ENCODE measurements at places on chromosomes 3 and 15.

GRCh38 chr15:72902919-72903260, 119.3 kb upstream of the ADPGK start:
- no peak for DNase-seq

DNA sequence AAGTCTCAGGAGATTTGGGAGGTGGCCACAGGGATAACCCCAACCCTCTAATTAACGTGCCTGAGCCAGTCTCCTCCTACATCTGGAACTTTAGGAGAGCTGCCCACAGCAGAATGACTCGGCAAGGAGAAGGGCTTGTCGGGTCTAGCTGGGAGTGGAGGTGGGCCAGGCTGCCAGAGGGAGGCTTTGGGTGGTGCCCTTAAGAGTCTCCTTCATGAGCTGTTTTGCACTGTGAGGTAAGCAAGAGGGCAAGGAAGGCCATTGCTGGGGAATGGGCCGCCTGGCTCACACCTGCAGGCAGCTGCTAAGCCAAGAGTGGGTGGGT, 3.6 kb upstream of the TNK2 start:
- DNase-seq, result no peak

GRCh38 chr3:21927261-21927660, 176.3 kb upstream of the ZNF385D start:
- no peak for DNase-seq

GRCh38 chr15:62942428-62942827, 100.1 kb upstream of the TPM1 start:
- DNase-seq, result no peak

DNA sequence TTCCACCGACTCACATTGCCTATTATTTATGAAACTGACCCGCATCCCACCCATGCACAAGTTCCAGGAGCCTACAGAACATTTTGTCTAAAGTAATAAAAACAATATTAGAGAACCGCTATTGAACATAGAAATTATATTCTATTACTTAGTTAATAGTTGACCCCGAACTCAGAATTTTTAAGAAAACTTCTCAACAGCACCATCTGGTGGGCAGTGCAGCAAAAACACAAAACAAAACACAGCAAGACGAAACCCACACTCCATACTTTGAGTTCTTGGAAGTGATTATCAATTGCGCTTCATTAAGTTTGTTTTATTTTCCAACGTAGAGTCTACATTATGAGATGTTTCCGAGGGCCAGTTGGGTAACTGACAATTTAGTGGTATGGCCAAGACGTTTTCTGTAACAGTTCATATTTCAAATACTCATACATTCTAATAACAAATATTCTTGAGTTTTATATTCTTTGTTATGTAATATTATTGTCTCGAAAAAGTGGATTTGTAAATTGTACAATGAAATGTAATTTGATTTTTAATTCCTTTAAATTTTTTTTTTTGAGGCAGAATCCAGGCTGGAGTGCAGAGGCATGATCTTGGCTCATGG, 24.0 kb upstream of the C3orf70 start:
- no peak for DNase-seq

DNA sequence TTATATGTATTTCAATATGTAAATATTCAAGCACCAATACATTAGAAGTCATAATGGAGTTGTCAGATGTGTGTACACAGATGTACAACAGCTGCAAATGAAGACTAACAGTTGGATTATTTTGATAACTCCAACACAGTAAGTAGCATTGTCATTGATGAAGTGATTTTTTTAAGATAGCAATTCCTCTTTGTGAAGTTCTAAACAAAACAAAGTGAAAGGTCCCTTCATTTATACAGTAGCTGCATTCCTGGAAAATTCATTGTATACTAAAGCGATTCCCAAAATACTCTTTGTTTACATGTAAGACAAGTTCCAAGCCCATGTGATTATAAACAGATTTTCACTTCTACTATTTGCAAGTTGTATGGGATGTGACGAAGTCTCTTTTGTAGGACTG, 114.7 kb downstream of the B3GALNT1 start:
- no peak for DNase-seq

GRCh38 chr15:75835990-75836958, 7.0 kb upstream of the UBE2Q2 start:
- DNase-seq, result no peak

DNA sequence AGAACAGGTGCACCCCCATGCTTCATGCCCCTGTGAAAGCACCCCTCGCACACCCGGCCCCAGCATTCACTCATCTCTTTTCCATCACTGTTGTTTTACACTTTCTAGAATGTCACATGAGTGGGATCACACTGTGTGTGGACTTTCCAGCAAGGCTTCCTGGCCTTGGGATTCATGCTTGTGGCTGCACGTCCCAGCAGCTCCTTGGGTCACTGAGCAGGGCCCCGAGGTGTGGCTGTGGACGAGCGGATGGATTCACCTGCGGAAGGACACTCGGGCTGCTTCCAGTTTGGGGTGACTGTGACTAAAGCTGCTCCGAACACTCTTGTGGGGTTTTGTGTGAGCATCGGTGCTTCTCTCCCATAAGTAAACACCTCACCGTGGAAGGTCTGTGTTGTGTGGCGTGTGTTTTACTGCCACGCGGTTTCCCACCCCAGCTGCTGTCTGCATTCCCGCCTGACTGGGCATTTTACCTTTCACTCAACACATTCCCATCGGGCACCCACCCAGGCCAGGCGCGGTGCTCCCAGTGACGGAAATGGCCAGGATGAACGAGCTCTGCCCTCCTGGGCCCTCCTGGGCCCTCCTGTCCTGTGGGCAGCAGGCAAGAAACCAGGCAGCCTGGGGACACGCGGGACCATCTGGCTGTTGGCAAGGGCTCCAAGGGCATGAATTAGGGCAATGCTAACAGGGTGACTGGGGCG, 41.4 kb downstream of the DNAJB8 start:
- DNase-seq, result no peak

Measured in effector memory CD4-positive, alpha-beta T cell (primary cell).